ENCODE measurements at places on chromosomes 5 and 9. TPM values are rescaled to one million over a fixed set of nuclear protein-coding genes. Genes with fewer than 3 reads are reported as not detected.

The SLC1A3 gene
- polyA plus RNA-seq: 2.2 TPM

The BNC2 gene
- 0.07 TPM for polyA plus RNA-seq

The HMHB1 gene
- polyA plus RNA-seq: not detected

The ADAMTS6 gene
- polyA plus RNA-seq: 0.26 TPM

The IL4 gene
- not detected for polyA plus RNA-seq

The C9 gene
- 839 TPM for polyA plus RNA-seq

The AQP7 gene
- polyA plus RNA-seq: 22.3 TPM

The CCL21 gene
- 31.0 TPM for polyA plus RNA-seq

The PITX1 gene
- not detected for polyA plus RNA-seq

The PCDHGB3 gene
- polyA plus RNA-seq: 0.07 TPM

The IL3 gene
- not detected for polyA plus RNA-seq

The SOX30 gene
- polyA plus RNA-seq: not detected

The SPATA31E1 gene
- not detected for polyA plus RNA-seq

The CER1 gene
- polyA plus RNA-seq: not detected

The UBE2B gene
- 91.6 TPM for polyA plus RNA-seq

The TERT gene
- not detected for polyA plus RNA-seq

The TNFSF8 gene
- 0.53 TPM for polyA plus RNA-seq

The CATSPER3 gene
- 0.35 TPM for polyA plus RNA-seq

The ANKDD1B gene
- polyA plus RNA-seq: 0.10 TPM

The SMIM33 gene
- not detected for polyA plus RNA-seq

The SPATA31A3 gene
- not detected for polyA plus RNA-seq

The CCNO gene
- not detected for polyA plus RNA-seq

The UAP1L1 gene
- 0.35 TPM for polyA plus RNA-seq

The GLDC gene
- 26.7 TPM for polyA plus RNA-seq

The ANP32B gene
- polyA plus RNA-seq: 39.4 TPM

The SKP2 gene
- polyA plus RNA-seq: 4.6 TPM

The EDIL3 gene
- 0.33 TPM for polyA plus RNA-seq

The GPR151 gene
- polyA plus RNA-seq: not detected

The PCA3 gene
- polyA plus RNA-seq: 0.44 TPM

The CNTNAP3B gene
- polyA plus RNA-seq: 1.9 TPM

The SPEF2 gene
- 1.3 TPM for polyA plus RNA-seq

The ACSL6 gene
- polyA plus RNA-seq: 1.8 TPM

The NPR3 gene
- polyA plus RNA-seq: 0.70 TPM

The PCDHGA5 gene
- 0.08 TPM for polyA plus RNA-seq

The ADAMTS19 gene
- not detected for polyA plus RNA-seq

The ADRB2 gene
- 1.2 TPM for polyA plus RNA-seq

The FBP1 gene
- polyA plus RNA-seq: 574 TPM

The TPM2 gene
- polyA plus RNA-seq: 4.2 TPM
